ENCODE measurements at places on chromosomes 13 and 19.

- peak; percentile 90 for DNase-seq
Observed at GRCh38 chr13:49996161-49996915, 504 bp upstream of the TRIM13 start.

DNA sequence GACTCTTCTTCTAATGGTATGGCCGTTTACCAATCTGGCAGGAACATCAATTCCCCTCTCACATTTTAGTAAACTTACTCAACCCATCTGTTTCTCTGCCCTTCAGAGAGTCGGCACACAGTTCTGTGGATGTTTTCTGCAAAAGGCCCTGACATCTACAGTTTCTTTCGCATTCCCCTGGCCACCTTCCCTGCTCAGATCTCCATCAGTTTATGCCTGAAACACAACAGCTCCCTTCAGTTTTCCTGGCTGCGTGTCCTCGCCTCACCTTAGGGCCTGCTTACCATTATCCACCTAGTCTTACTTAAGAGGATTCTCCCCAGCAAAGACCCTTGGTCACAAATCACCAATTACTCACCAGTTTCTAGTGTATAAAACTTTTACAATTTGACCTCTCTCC, 25.2 kb downstream of the COL4A1 start:
- no peak for DNase-seq

- no peak for DNase-seq
Observed at GRCh38 chr19:8161135-8161646, 11.8 kb upstream of the FBN3 start.

DNA sequence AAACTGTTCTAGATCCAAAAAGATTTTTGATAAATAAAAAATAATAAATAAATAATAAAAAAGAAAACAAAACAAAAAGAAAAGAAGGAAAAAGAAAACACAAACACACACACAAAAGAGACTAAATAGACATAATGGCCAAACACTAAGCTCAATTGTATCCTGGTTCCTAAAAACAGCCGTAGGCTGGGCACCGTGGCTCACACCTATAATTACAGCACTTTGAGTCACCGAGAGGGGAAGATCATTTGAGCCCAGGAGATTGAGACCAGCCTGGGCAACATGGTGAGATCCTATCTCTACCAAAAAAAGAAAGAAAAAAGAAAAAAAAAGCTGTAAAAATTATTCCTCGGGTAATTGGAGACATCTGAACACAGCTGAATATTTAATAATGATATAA, 8.9 kb downstream of the ETHE1 start:
- no peak for DNase-seq

GRCh38 chr13:50318887-50319286, 303.6 kb downstream of the KCNRG start:
- no peak for DNase-seq

DNA sequence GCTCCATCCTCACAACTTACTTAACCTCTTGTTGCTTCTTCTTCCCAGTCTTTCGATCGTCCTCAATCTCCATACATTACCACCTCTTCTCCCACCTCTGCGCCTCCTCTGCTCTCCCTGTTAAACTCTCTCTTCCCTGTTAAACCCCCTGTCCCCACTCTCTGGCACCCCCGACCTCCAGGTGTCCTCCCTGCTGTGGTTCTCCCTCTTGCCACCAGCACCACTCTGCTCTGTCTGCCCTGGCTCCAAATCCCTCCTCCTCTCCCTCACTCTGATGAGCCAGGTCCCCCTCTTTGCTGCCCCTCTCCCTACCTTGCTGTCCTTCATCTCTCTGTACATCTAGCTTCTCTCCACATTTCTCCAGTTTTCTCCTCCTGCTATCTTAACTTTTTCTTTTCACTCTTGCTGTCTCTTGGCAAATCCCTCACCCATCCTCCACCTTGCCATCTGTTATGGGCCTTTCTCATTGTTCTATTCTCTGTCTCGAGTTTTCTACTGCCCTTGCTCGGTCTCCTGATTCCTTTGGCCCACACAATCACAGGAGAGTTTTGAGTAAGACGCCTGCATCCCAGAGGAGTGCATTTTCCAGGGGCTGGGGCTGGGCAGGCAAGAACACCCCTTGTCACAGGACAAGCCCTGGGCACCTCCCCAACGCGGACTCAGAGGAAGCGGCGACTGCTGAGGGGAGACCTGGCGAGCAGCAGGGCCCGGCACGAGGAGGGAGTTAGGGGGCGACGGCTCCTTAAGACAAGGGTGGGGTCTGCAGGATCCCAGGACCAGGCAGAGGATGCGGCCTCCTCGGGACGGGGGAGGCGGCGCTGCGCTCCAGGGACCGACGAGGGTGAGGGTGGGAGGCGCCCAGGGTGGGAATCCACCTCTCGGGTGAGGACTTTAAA, 21.4 kb upstream of the ERVV-1 start:
- peak; percentile 49 for DNase-seq

- no peak for DNase-seq
Observed at GRCh38 chr13:107977071-107977574, 238.2 kb downstream of the LIG4 start.

GRCh38 chr13:105311094-105311493, 1224.4 kb downstream of the EFNB2 start:
- no peak for DNase-seq

DNA sequence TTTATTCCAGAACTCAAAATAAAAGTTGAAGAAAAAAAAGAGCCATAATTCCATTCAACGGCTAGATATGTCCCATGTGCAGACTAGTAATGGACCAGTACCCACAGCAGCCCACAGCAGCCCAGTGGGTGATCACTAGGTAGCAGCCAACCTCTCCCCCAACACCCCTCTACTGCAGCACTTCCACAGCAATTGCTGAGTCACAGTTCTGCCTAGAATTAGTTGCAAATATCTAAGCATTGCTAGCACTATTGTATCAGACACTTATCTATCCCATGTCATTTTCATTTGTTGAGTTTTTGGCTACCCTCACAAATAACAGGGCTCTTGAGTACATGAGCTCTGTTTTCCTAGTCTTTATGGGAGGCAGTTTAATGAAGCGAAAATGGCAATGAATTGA, 258.7 kb downstream of the RAP2A start:
- DNase-seq: no peak

- DNase-seq: no peak
Observed at GRCh38 chr13:96238241-96238640, 148.3 kb downstream of the HS6ST3 start.

DNA sequence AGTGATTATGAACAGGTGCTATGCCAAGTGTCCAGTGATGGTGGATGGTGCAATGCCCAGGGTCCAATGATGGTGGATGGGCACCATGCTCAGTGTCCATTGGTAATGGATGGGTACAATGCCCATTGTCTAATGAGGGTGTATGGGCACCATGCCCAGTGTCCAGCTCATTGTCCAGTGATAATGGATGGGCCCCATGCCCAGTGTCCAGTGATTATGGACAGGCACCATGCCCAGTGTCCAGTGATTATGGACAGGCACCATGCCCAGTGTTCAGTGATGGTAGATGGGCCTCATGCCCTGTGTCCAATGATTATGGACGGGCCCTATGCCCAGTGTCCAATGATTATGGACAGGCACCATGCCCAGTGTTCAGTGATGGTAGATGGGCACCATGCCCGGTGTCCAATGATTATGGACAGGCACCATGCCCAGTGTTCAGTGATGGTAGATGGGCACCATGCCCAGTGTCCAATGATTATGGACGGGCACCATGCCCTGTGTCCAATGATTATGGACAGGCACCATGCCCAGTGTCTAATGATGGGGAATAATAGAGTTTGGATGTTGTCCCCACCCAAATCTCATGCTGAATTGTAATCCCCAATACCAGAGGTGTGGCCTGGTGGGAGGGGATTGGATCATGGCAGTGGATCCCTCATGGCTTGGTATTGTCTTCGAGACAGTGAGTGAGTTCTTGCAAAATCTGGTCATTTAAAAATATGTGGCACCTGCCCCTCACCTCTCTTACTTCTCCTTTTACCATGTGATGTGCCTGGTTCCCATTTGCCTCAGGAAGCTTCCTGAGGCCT, 87.8 kb downstream of the ANKRD10 start:
- DNase-seq: no peak

DNA sequence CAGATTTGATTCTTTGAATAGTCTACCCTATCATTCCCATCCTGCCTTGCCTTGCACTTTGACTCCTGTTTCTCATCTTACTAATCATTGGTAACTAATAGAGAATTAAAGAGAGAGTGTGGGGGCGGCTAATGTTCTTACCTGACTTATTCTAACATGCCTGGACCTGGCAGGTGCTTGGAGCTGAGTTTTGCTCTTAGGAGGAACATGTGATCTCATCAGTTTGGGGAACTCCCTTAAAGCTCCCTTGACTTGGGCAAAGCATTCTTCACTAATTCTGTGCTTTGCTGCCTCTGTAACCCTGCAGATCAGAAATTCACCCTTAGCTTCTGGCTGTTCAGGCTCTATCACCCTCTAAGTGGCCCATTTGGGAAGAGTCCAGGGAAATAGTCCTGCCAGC, 861.1 kb downstream of the GPC5 start:
- DNase-seq: no peak

DNA sequence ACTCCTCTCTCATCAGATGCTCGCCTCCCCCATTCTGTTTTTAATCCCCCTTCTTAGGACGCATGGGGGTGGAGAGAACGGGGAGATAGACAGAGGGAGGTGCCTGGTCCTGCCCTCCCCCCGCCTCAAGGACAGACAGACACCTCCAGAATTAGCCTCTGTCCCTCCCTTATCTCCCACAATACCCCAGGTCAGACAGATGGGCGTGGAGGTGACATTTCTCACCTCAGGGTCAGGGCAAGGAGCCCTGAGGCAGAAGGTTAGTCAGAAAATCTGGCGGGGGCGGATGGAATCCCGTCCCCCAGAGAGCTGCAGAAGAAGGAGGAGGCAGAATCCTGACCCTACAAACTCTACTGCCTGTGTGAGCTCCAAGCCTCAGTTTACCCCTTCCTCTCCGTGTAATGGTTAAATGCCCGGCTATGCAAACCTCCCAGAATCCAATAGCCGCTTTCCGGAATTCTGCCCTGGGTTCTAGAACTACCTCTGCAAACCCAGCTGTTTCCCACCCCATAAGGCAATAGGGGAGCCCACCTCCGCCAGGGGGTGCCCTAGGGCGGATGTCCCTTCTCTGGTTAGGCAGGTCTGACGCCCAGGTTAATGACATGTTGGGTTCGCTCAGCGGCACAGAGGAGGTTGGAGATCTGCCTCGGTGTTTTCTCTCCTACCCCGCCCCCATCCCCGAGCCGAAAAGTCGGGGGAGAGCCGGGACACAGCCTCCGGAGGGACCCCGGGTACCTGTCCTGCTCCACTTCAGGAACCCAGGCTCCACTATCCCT, 900 bp downstream of the PPP1R13L start:
- peak; percentile 89 for DNase-seq

- DNase-seq: no peak
Observed at GRCh38 chr13:59846845-59847620, 316.7 kb downstream of the DIAPH3 start.

DNA sequence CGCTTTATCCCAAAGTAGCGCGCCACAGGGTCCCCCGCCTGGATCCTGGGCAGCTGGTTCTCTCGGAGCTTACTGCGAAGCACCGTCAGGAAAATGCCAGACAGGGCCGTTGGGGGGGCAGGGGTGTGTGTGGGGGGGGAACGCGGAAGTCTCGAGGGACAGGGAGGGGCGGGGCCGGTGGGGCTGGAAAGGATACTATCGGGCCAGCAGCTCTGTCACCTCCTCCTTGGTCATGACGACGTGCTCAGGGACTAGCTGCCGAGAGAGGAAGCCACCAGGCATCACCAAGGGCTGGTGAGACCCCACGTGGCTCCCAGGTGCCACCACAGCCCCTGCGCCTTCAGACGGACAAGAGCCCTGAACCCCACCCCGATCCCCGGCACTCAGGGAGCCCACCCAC, 5.3 kb downstream of the POLR2E start:
- DNase-seq: no peak

GRCh38 chr19:6161271-6161850, 25.9 kb downstream of the ACSBG2 start:
- DNase-seq: peak; percentile 64

GRCh38 chr19:14089412-14089661, 1.2 kb downstream of the SAMD1 start:
- no peak for DNase-seq

DNA sequence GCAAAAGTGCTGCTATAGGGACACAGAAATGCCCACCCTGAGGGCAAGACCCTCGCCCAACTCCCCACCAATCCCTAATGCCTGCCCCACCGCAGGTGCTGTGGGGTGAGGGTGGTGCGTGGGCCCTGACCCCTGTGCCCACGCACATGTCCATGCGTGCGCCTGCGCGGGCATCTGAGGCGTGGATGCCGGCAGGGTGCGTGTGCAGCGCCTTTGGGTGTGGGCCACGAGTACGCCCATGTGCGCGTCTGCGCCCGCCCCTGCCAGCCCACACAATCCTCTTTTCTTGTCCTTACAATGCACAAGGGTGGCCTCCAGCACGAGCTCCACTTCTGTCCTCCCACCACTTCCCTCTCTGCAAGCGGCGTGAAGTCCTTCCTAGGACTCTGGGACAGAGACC, 14.3 kb downstream of the FUT6 start:
- no peak for DNase-seq

DNA sequence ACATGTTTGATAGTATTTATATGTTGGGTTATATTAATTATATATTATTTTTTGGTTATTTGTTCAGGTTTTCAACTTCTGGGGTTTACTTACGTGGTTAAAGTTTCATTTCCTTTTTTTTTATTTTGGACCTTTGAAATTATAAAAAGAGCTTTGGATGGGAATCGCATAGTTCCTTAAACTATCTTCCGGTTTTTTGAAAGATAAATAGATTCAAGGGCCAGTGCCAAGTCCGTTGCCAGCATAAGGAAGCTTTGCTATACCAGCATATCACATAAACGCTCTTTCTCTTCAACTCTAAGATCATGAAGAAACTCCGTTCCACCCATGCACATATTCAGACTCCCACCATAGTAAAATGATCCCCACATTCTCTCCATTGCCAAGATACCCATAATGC, 7.4 kb upstream of the OXGR1 start:
- DNase-seq: no peak

DNA sequence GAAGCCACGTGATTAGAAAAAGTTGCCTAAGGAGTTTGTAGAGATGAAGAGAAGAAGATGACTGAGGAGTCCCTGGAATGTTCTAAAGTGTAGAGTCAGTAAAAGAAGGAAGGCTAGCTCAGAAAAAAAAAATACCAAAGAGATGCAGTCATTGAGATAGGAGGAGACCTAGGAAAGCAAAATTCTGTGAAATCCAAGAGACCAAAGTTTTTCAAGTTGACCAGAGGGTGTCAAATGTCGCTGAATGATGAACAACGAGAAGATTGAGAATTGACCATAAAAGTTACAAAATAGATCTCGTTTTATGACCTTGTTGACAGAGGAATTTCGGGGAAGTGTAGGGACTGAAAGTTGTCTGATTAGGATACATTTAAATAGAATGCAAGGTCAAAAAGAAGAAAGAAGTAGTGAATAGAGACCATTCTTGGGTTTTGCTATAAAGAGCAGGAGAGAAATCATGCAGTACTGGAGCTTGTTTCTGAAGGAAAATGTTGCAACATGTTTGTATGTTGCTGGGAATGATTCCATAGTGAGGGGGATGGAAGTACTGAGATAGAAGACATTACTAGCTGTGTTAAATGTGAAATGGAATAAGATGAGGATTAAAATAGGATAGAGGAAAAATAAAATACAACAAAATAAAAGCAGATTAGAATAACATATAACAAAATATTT, 30.2 kb upstream of the HTR2A start:
- DNase-seq: no peak

Measured in activated CD8-positive, alpha-beta memory T cell treated with anti-CD3 and anti-CD28 coated beads, Interleukin-2, amount 50 U/mL, for 48 hours (primary cell).